ENCODE measurements at places on chromosomes 7 and 10. TPM values are rescaled to one million over a fixed set of nuclear protein-coding genes. Genes with fewer than 3 reads are reported as not detected.

The SORCS1 gene
- total RNA-seq = 0.93 TPM

The ERV3-1 gene
- 9.0 TPM for total RNA-seq

DNA sequence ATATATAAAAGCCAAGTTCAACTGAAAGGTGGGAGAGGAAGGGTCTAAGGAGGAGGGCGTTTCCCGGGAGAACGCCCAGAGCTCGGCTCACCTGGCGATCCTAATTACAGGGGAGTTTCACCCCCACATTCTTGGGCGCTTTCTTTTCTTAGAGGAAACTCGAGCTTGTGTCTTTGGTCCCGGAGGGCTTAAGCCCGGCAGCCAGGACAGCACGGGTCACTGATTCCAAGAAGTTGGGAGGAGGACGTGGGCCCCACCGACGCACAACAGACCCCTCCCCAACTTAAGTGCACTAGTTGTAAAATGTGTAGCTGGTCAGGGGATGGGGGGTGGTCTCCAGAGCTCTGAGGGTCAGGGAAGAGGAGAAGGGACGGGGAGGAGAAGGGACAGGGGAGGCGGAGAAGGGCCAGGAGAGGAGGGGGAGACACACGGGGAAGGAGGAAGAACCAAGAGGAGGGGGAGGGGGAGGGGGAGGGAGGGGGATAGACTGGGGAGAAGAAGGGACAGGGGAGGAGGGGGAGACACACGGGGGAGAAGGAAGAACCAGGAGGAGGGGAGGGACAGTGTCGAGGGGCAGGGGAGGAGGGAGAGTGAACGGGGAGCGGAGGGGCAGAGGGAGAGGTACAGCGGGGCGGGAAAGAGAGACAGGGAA lies 874 bp downstream of the BAIAP2L1 start:
- DNase-seq = peak; percentile 19

DNA sequence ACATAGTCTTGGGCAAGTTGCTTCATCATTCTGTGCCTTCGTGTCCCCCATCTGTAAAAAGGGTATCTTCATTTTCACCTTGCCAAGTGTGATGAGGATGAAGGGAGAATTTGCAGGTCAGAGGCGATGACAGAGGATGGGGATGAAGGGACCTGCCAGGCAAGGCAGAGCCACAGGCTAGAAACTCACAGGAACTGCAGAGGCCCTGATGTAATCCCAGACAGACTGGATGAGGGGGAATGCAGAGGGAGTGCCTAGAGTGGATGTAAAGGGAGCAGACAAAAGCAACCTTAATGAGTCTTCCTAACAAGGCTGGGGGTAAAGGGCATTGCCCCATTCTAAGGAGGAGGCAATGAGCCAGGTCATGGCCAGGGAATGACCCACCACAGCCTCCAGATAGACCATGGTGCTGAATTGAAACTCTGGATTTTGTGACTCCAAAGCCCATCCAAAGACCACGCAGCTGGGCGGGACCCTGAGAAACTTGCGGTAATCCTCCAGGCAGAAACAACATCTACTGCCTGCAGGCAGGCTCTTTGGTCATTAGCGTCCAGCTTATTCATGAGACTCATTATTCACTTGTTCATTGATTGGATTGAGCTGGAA lies 1.9 kb downstream of the ANTXRL start:
- no peak for DNase-seq

The PPP1R17 gene
- not detected for total RNA-seq

GRCh38 chr7:97017192-97018125 lies 7.2 kb downstream of the DLX5 start:
- DNase-seq = no peak

DNA sequence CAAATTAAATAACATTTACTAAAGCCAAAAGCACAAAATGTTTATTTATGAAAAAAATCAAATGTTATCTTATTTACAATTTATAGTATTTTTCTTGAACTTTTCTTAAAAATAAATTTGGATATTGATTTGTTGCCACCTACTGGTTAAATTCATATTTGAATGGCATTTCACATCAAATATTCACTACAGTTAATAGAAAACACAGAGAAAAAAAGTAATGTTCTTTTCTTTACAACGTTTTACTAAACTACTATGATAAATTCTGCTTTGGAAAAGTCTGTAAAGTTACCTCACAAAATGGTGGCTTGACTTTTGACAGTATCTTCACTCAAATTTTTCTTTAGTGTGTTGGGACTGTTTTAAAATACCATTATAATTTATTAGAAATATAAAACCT lies 52.7 kb downstream of the SRPK2 start:
- no peak for DNase-seq

- DNase-seq = no peak
Observed at GRCh38 chr10:85645053-85645452, 721.5 kb downstream of the GRID1 start.

The GRM3 gene
- total RNA-seq = not detected

DNA sequence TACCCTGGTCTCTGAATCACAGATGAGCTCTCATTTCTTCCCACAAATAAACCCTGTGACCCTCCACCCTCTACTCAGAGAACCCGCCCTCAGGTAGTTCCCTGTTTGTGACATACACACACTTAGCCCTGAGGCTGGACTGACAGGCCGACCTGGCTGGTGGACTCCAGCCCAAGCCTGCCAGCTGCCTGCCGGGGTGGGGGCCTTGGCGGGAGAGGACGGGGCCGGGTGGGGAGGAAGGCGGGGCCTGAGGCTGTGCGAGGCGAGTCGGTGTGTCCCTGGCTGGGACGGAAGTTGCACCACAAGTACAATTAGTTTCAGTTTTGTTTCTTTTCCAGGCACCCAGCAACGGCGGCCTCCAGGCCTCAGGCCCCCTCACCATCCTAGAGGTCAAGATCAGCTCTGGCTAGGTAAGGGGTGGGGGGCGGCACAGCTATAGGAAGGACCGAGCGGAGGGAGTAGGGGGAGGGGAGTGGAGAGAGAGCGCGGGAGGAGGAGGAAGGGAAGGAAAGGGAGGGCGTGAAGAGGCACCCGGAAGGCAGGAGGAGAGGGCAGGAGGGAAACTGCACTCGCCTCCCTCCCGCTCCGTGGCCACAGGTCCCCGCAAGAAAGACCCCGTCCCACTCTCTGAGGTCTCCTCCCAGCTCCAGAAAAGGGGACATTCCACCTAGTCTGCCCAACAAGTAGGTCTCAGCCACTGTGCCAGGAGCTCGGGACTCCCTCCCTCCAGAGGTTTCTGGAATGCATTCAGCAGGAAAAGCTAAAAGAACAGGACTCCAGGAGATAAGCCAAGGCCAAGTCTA lies at the start of gene TRIM56:
TSS of gene TRIM56 (plus strand) at position 320 of the 803 bp plus-strand sequence. CDS start 1,832 bp downstream, outside the sequence.
- DNase-seq = peak; percentile 91

GRCh38 chr10:49761789-49762565 lies at the start of gene OGDHL:
OGDHL (minus strand) TSS chr10:49762323; CDS start chr10:49758592, 3,731 bp downstream.
- DNase-seq = peak; percentile 66
